ENCODE measurements at places on chromosomes 16 and 17. TPM values are rescaled to one million over a fixed set of nuclear protein-coding genes. Genes with fewer than 3 reads are reported as not detected.

DNA sequence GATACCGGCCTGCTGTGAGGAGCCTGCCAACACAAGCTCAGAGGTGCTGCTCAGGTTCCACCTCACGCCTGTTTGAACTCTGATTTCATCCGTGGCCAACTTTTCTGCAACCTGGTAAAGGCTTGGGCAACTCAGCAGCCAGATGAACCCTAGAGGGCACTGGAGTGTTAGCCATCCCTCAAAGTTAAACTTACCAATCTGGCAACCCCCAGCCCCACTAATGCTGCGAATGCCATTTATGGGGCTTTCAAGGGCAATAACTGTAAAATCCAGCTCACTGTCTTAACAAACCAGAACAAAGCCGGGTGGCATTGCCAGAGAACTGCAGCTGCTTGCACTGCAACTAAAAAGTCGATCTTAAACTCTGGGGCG is 105.5 kb downstream of the AXIN2 start:
- H3K4me1 ChIP-seq, result no peaks in the 10 kb centered on the region
- no peaks in the 10 kb centered on the region for H3K36me3 ChIP-seq
- H3K27ac ChIP-seq, result no peak overlapping the region
- no peak for DNase-seq

GRCh38 chr17:44786551-44787081 is 27.8 kb downstream of the ADAM11 start:
- no peaks in the 10 kb centered on the region for H3K4me1 ChIP-seq

DNA sequence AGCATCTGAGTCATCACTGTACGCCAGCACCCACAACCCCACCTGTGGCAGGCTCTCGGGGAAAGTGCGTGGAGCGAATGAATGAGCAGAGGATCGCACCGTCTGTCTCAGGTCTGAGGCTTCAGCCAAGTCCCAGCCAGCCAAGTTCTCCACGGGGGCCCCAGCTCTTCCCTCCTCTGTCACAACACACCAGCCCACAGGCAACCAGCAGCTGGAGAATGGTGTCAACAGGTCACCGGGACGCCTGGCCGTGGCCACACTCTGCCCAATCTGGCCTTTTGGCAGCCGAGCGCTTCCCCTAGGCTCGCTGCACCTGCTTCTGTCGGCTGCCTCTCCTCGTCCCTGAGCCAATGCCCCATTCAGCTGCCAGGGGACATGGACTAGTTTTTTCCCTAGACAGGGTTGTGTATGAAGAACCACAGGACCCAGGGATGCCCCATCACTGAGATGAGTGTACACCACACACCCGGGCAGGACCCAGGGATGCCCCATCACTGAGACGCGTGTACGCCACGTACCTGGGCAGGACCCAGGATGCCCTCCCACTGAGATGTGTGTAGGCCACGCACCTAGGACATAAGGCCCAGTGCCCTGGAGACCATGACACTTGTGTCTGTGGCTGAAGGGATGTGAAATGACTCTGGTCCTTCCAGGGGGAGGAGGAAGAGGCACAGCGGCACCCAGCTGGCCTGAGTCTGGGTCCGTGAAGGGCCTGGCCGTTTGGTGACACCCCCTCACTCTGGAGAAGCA is 52.8 kb downstream of the ABR start:
- no peak overlapping the region for H3K4me3 ChIP-seq
- H3K27me3 ChIP-seq, result no peaks in the 10 kb centered on the region
- H3K27ac ChIP-seq, result no peak overlapping the region
- H3K36me3 ChIP-seq, result no peaks in the 10 kb centered on the region
- no peak for DNase-seq

- H3K27me3 ChIP-seq, result no peaks in the 10 kb centered on the region
- H3K4me3 ChIP-seq, result no peak overlapping the region
- no peak overlapping the region for H3K27ac ChIP-seq
- no peaks in the 10 kb centered on the region for H3K4me1 ChIP-seq
- peak; percentile 25 for DNase-seq
Observed at GRCh38 chr17:70344386-70345060, 175.2 kb downstream of the KCNJ2 start.

- no peaks in the 10 kb centered on the region for H3K27me3 ChIP-seq
- no peak overlapping the region for H3K27ac ChIP-seq
- DNase-seq, result no peak
- no peaks in the 10 kb centered on the region for H3K4me1 ChIP-seq
Observed at GRCh38 chr16:51698647-51699046, 547.6 kb upstream of the SALL1 start.

The C17orf100 gene
- total RNA-seq, result 3.1 TPM

DNA sequence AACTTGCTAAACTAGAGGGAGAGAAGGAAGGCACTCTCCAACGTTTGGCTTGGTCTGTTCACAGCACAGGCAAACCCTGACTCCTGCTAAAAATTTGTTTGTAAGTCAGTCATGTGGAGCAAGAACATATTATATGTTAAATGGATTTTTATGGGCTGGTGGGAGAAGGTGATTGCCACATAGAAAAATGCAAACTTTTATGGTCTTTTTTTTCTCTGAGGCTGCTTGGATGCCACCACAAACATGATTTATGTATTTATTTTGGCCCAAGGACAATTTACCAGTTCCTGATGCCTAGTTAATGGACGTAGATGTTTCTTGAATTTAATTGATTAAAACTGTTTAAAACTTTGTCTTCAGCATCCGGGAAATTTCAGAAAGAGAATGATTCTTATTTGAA is 274.2 kb upstream of the MYOCD start:
- no peaks in the 10 kb centered on the region for H3K4me1 ChIP-seq
- H3K36me3 ChIP-seq, result no peaks in the 10 kb centered on the region
- H3K27ac ChIP-seq, result no peak overlapping the region
- no peak overlapping the region for H3K4me3 ChIP-seq

The ABAT gene
- total RNA-seq, result 22.8 TPM

- DNase-seq, result peak; percentile 3
- peaks cover 39% of the 10 kb centered on the region for H3K4me1 ChIP-seq
- H3K4me3 ChIP-seq, result peak overlapping the region; percentile 90
- H3K36me3 ChIP-seq, result peaks cover 14% of the 10 kb centered on the region
- H3K27me3 ChIP-seq, result no peaks in the 10 kb centered on the region
- H3K27ac ChIP-seq, result peak overlapping the region; percentile 86
Observed at GRCh38 chr17:18315562-18315922, 449 bp downstream of the SMCR8 start.

- peak; percentile 28 for DNase-seq
- no peak overlapping the region for H3K27ac ChIP-seq
- no peak overlapping the region for H3K4me3 ChIP-seq
Observed at GRCh38 chr17:31283841-31284240, 13.2 kb downstream of the OMG start.

The RBFOX1 gene
- 0.43 TPM for total RNA-seq

- no peak for DNase-seq
- peaks cover 42% of the 10 kb centered on the region for H3K4me1 ChIP-seq
- H3K27ac ChIP-seq, result peak overlapping the region; percentile 45
- H3K27me3 ChIP-seq, result no peaks in the 10 kb centered on the region
Observed at GRCh38 chr17:72359274-72359673, 238.5 kb downstream of the SOX9 start.

The CLEC19A gene
- total RNA-seq, result not detected

GRCh38 chr16:88367560-88367959 is 15.2 kb upstream of the ZNF469 start:
- H3K4me1 ChIP-seq, result no peaks in the 10 kb centered on the region
- no peak overlapping the region for H3K27ac ChIP-seq
- H3K27me3 ChIP-seq, result peaks cover 10% of the 10 kb centered on the region
- no peak for DNase-seq

The KRTAP4-3 gene
- not detected for total RNA-seq

DNA sequence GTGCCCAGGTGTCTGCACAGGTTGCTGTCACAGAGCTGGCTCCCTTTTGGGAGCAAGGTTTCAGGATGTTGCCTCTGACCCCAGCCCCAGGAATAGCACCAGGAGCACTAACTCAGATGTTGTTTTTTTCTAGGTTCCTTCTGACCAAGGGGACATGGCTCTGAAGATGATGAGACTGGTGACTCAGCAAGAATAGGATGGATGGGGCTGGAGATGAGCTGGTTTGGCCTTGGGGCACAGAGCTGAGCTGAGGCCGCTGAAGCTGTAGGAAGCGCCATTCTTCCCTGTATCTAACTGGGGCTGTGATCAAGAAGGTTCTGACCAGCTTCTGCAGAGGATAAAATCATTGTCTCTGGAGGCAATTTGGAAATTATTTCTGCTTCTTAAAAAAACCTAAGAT is 28.1 kb downstream of the SCPEP1 start:
- H3K27ac ChIP-seq, result no peak overlapping the region
- no peaks in the 10 kb centered on the region for H3K4me1 ChIP-seq
- no peaks in the 10 kb centered on the region for H3K36me3 ChIP-seq
- no peak for DNase-seq
- peaks cover 2% of the 10 kb centered on the region for H3K27me3 ChIP-seq

DNA sequence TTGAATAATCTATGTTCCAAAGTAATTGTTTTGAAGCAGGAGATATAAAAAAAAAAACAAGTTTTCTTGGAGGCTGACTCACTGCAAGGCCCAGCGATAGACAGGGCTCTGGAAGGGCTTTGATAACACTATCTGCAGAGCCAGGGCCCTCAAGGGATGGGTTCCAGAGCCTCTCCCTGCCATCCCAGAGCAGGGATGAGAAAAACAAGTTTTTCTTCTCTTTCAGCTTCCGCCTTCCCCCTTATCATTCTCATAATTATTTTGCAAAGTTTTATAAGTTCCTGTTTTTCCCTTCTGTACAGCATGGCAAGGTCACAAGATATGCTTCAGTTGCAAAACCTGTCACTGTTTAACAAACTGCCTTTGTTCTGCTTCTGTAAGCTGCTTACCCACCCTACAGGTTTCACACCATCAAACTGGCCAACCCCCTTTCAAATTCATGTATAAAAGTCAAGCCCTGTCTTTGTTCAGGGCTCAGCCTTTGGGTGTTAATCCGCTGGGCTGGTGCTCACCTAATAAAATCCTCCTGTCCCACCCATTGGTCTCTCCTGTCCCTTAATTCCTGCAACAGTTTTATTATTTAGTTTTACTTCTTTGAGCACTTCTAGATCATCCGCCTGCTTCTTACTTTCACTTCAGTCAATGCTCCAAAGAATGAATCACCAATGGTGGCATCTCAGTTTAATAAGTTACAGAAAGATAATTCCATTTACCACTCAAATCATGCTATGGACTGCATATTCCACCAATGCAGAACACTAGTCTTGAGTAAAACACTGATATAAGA is 5.6 kb upstream of the THUMPD1 start:
- no peaks in the 10 kb centered on the region for H3K4me1 ChIP-seq
- no peak overlapping the region for H3K27ac ChIP-seq
- DNase-seq, result no peak

GRCh38 chr17:1714980-1715802 is 5.0 kb upstream of the TLCD2 start:
- H3K4me3 ChIP-seq, result peak overlapping the region; percentile 80
- DNase-seq, result peak; percentile 77
- no peaks in the 10 kb centered on the region for H3K27me3 ChIP-seq
- H3K4me1 ChIP-seq, result peaks cover 28% of the 10 kb centered on the region
- H3K36me3 ChIP-seq, result peaks cover 31% of the 10 kb centered on the region

DNA sequence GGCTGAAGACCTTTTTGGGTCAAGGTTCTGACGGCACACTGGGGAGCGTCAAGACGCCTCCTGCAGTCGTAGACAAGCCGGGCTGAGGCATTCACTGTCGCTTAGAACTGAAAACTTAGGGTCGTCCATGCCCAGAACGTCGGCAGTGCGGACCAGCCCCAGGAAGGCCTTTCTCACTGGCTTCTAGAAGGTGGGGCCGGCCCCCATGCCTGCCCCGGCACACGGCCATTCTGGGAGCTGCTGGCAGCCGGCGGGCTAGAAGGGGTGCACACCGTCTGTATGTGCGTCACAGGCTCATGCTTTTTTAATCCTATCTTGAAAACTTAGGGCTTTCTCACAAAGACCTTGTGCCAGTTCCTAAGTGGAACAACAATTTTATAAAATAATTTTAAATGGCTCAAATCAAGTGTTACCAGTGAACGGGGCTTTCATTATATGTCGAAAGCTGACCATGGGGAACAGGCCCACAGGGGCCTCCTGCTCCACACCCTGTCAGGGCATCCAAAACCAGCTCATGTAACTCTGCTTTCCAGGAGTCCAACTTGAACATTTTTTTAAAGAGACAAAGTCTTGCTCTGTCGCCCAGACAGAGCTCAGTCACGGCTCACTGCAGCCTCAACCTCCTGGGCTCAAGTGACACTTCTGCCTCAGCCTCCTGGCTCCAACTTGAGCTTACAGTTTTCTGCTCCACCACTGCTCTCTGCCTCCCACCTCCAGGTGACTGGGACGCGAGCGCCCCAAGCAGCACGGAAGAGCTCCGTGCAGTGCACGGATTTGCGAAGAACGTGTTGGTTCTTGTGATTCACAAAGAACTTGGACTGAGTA is 111.2 kb downstream of the ANKRD11 start:
- no peaks in the 10 kb centered on the region for H3K27me3 ChIP-seq
- no peak for DNase-seq
- no peak overlapping the region for H3K4me3 ChIP-seq

DNA sequence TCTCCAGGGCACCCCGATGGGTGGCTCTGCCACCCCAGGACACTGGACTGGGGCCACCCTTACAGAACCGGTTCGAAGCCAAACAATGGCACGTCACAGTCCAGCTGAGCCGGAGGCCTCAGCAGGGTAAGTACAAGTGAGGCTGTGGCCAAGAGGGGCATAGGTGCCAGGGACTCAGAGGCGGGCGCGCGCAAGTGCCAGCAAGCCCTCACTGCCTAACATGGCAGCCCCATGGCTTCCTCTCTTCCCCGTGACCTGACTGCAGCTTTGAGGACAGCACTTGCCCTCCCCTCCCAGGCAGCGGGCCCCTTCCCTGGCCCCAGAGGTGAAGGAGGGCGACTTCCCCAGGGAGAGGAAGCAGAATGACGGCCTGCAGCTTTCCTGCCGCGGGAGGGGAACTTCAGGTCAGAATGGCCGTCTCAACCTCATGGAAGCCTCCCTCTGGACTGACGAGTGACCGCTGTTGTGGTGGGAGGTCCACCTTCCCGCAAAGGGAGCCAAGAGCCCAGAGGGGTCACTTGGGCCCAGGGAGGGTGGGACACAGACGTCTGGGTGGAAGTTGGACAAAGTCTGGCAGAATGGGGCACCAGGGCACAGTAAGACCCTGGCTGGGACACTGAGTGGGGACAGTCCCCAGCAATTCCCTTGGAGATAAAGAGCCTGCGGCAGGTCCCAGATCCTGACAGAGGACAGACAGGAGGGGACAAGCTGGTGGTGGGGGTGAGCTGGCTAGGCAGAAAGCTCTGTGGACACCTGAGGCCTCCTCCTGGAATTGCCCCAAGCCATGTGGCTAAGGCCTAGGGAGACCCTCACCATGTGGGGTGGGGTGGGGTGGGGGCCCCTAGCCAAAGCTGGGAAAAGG is 52.1 kb upstream of the TOB1 start:
- no peak overlapping the region for H3K27ac ChIP-seq
- DNase-seq, result no peak
- H3K36me3 ChIP-seq, result no peaks in the 10 kb centered on the region

The CNTNAP4 gene
- not detected for total RNA-seq

The KRTAP4-6 gene
- total RNA-seq, result not detected

DNA sequence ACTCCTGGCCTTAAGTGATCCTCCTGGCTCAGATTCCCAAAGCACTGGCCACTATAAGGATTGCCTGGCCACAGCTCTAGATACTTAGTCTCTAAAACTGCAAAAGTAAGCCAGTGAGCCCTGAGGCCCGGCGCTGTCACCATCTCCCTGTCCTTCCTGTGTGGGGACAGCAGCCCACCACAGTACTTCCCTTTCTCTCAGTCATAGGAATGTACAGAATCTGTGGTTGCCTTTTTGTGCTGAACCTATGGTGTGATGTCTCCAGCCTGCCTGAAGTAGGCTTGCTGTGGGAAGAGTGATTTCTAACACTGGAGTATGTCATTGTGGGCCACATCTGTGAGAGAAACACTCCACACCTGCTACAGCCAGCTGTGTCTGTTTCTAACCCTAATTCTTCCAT is 24.7 kb downstream of the NTAN1 start:
- no peaks in the 10 kb centered on the region for H3K27me3 ChIP-seq
- peaks cover 39% of the 10 kb centered on the region for H3K36me3 ChIP-seq
- no peak for DNase-seq
- no peak overlapping the region for H3K4me3 ChIP-seq
